CD4-positive, alpha-beta T cell treated with Interleukin-15 for 1 hour (primary cell): ENCODE measurements at places on chromosomes 2 and 18.

DNA sequence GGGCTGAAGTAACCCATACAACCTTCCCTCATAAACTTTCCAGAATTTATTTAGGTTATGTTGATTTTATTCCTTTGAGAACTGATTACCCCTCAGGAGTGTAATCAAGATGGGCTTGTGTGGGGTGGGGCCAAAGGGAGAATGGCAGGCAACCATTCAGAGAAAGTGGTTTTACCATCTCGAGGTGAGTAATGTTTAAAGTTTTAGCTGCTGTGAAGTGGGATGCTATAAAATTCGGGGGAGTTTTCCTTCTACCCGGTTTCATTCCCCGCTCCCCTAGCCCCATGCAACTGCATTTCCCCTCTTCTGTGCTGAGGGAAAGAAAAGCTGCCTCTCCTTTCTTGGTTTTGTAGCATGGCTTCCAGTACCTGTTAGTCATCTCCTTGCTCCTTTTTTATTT, 34.7 kb downstream of the MAP4K4 start:
- DNase-seq = no peak

DNA sequence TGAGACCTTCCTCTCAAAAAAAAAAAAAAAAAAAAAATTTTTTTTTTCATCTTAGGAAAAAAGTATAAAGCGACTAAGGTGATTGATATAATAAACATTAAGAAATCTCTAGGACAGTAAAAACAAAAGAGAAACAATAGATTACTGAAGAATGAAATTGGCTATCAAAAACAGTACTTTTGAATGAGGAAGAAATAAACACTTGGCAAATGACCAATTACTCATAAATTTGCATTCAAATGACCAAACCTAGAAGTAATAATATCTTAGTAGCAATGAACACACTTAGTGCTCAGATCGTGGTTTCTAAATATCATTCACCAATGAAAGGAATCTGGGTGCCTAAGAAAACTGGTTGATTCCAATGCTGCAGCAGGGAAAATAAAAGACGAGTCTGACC, 10.3 kb upstream of the SCRN3 start:
- DNase-seq = no peak

GRCh38 chr2:26571316-26571715, 69.8 kb downstream of the CIB4 start:
- no peak for DNase-seq

- no peak for DNase-seq
These were observed 23.7 kb upstream of the AP1S3 start for GRCh38 chr2:223860809-223861738.

DNA sequence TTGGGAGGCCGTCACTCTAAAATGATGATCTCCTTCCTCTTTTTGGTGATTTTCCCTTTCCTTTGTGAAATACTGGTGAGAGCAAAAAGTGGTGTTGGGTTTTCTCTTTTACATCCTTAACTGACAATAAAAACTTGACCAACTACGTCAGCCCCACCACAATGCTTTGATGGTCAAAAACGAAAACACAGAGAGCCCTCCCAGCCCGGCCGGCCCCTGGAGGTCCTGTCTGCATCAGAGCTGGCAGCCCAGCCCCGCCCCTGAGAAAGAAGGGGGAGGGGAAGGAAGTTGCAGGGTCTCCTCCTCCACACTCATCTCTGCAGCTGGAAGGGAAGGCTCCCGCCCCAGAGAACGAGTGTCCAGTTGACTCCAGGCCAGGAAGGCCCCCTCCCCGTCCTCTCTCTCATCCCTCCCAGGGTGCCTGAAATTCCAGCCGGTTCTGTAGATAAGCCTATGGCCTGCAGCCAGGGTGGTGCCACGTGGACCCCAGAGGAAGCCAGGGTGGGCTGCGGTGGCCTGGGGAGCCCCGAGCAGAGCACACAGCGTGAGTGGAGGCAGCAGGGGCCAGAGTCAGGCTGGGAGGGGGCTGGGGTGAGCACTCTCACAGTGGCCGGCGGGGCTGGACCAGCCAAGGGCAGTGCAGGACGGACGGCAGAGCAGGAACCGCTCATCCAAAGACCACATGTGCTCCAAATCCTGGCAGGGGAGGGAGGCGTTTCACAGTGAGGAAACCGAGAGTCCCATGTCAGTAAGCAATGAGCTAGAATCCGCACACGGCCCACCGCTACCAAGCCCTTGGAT, 19.8 kb downstream of the BIN1 start:
- DNase-seq = peak; percentile 50

DNA sequence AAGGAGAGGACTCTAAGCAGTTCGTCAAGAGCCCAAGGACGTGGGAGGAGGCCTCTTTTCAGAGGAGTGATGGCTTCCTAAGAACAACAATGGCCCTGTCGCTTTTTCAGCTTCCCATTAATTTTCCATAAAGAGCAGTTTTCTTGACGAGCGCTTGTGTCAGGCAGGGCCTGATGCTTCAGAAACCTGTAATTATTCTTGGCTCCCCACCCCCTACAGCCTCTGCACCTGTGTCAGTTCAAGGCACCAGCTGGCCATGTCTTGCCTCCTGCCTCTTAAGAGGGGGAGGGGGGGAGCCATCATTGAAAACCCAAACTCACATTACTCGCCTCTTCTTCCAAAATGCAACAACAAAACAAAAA, 32.3 kb downstream of the KLF7 start:
- DNase-seq = no peak

DNA sequence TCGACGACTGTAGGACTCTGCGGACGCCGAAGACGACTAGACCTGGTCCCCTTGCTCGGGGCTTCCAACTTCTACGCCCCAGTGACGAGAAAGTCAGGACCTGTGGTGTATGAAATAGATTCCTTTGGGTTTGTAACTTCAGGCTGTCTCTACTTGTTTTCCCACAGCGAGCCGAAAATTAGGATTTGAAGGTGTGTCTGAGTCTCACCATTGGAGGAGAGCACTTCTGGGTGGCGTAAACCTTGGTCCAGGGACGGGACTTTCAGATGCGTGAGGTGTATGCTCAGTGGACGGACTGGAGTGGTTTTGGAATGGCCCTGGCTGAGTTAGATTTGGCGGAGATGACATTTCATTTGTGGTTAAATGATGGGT, 1.3 kb downstream of the BIRC6 start:
- no peak for DNase-seq

- no peak for DNase-seq
These were observed 26.5 kb downstream of the LYPD6B start for GRCh38 chr2:149064856-149065630.

- peak; percentile 37 for DNase-seq
These were observed 72.5 kb upstream of the CYP1B1 start for GRCh38 chr2:38148501-38148900.

GRCh38 chr2:21607572-21607971, 483.8 kb downstream of the TDRD15 start:
- DNase-seq = no peak

GRCh38 chr2:9693646-9694045, 62.8 kb upstream of the YWHAQ start:
- no peak for DNase-seq

DNA sequence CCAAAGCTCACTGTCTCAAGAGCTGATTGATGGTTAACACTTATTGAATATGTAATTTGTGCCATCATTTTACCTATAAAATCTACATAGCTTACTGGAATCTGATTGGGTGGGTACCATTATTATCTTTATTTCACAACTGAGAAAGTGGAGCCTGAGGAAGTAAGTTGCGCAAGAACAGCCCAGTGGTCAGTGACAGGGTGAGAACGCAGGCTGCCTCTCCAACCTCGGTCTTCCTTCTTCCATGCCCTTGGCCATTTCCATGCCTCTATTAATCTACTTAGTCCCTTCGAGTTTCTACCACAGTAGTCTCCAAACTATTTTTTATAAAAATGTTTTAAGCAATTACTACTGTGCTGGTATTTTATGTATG, 390.9 kb upstream of the VWC2L start:
- no peak for DNase-seq

DNA sequence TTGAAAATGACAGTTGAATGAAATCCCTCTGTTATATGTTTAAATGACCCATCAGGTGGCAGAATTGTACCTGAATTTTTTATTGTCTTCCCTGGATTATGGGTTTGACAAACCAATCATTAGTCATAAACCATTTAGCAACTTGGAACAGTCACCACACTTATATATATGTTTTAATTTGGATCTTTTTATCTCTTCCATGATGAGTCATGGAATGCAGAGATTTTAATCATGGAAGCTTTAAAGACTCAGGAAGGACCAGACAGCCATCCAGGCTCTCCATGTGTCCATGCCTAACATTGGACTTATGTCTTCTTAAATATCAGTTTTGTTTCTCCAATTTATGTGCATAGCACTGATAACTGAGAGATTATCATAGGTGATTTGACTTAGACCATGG, 188.3 kb upstream of the ZSWIM2 start:
- no peak for DNase-seq

GRCh38 chr2:235769046-235769445, 275.2 kb downstream of the AGAP1 start:
- no peak for DNase-seq

DNA sequence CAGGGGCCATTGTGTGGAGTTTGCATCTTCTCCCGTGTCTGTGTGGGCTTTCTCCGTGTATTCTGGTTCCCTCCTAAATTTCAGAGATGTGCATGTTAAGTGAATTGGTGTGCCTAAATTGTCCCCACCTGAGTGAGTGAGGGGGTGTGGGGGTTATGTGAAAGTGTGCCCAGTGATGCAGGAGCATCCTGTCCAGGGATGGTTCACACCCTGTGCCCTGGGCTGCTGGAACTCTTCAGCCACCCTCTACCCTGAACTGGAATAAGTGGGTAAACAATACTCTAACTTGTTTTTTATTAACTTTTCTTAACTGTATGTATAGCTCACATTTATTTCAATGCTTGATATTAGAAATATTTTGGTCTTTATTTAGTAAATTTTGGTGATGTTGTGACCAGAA, 56.0 kb downstream of the UBE2E3 start:
- no peak for DNase-seq

- DNase-seq = no peak
These were observed 254.1 kb upstream of the TMEFF2 start for GRCh38 chr2:192448881-192449280.

DNA sequence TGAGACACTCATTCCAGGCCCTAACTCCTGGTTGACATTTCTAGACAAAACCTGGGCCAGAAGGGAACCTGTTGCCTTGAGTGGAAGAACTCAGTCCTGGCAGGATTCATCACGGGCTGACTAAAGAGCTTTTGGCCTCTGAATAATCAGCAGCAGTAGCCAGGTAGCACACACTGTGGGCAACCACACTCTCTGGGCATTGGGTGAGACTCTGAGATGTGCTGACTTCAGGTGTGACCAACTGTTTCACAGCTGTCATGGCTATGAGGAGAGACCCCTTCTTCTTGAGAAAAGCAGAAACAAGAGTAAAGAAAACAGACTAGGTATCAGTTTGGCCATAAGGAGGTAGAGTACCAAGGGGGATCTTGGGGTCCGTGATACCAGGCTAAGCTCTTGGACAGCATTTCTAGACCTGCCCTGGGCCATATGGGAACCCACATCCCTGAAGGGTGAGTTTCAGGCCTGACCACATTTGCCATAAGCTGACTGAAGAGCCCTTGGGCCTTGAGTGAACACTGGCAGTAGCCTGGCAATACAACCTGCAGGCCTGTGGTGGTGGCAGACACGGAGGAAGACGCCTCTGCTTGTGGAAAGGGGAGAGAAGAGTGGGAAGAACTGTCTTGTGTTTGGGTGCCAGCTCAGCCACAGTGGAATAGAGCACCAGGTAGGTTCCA, 230.9 kb downstream of the DLGAP1 start:
- DNase-seq = no peak

DNA sequence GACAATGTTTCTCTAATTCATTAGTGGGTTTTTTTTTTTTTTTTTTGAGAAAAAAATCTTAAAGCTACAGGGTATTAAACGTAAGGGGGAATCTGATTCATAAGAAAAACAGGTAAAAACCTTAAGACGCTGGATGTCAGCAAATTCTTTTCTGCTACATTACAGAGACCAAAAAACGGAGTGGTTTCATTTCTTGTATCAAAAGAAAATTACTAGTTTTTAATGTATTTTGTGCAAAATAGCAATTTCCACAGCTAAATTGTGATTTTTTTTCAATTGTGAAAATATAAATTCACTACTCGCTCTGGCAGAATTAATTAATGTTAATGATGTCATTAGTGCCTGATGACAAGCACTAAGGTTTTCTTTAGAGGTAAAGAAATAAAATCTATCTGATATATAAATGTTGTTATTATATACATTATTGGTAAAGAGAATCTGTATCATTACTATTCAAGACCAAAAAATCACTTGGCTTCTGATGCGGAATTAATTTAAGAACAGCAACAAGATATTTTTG, 9.9 kb downstream of the OTX1 start:
- DNase-seq = no peak

- no peak for DNase-seq
These were observed 262.5 kb downstream of the KCNJ3 start for GRCh38 chr2:154960802-154961583.
